A549 treated with ZK216348 at 1 μM for 4 hours (cell line): ENCODE measurements at places on chromosomes 7 and 10. TPM values are rescaled to one million over a fixed set of nuclear protein-coding genes. Genes with fewer than 3 reads are reported as not detected.

Gene PRRT4
- 0.35 to 0.71 TPM (median 0.40 TPM) in 4 of 5 replicates, not detected in the other for total RNA-seq

Gene PTPN20
- 2.8 to 5.2 TPM (median 3.9 TPM) in 5 replicates for total RNA-seq

Gene PSD
- 0.34 to 0.61 TPM (median 0.51 TPM) in 5 replicates for total RNA-seq

Gene YWHAG
- 170 to 261 TPM (median 253 TPM) in 5 replicates for total RNA-seq

Gene FGFR2
- total RNA-seq = 0.31 to 0.68 TPM (median 0.45 TPM) in 5 replicates

Gene C10orf67
- 0.06 TPM in 1 of 5 replicates, not detected in the others for total RNA-seq

Gene CFAP69
- total RNA-seq = 1.3 to 3.1 TPM (median 2.2 TPM) in 5 replicates

Gene NPFFR1
- not detected in 5 replicates for total RNA-seq

Gene BMPR1A
- total RNA-seq = 16.8 to 27.4 TPM (median 23.3 TPM) in 5 replicates

Gene GFRA1
- 7.1 to 11.1 TPM (median 10.0 TPM) in 5 replicates for total RNA-seq

Gene GSTK1
- total RNA-seq = 103 to 121 TPM (median 114 TPM) in 5 replicates

Gene RBM17
- 102 to 154 TPM (median 119 TPM) in 5 replicates for total RNA-seq

Gene ASIC3
- total RNA-seq = 6.8 to 11.5 TPM (median 9.8 TPM) in 5 replicates

Gene NKX2-3
- not detected in 5 replicates for total RNA-seq
